ENCODE measurements at places on chromosomes 16 and 17.

DNA sequence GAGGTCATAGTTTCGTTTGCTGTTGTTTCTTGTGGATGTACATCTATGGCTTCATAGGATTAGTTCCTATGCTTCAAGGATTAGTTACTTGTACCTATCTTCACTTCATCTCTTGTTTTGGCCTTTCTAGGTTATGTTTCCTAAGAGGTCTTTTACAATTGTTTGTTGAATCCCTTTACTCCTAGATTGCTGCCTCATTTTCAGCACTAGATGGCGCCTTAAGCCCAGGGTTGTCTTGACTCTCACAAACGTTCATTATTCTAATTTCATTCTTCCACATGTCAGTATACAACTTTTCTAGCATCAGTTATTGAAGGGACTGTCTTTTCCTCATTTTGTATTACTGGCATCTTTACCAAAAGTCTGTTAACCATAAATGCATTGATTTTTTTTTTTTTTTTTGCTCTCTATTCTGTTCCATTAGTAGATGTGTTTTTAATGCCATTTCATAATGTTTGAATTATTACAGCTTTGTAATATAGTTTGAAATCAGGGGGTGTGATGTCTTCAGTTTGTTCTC lies 45.0 kb upstream of the NACA2 start:
- no peak for DNase-seq

DNA sequence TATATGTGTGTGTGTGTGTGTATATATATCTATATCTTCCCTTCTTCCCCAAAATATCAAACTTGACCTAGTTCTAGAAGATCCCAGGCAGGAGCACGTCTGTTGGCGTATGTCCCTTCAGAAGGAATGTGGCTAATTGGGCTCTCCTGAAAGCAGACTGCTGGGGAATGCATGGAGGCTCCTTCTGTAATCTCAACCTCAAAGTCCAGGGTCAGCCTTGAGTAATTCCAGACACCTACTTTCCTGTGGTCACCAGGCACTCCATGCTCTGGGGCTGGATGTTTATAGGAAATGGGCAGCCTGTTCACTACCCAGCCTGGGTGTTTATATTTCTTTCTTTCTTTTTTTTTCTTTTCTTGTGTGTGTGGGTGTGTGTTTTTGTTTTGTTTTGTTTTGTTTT lies 13.4 kb downstream of the BCO1 start:
- no peak for DNase-seq

DNA sequence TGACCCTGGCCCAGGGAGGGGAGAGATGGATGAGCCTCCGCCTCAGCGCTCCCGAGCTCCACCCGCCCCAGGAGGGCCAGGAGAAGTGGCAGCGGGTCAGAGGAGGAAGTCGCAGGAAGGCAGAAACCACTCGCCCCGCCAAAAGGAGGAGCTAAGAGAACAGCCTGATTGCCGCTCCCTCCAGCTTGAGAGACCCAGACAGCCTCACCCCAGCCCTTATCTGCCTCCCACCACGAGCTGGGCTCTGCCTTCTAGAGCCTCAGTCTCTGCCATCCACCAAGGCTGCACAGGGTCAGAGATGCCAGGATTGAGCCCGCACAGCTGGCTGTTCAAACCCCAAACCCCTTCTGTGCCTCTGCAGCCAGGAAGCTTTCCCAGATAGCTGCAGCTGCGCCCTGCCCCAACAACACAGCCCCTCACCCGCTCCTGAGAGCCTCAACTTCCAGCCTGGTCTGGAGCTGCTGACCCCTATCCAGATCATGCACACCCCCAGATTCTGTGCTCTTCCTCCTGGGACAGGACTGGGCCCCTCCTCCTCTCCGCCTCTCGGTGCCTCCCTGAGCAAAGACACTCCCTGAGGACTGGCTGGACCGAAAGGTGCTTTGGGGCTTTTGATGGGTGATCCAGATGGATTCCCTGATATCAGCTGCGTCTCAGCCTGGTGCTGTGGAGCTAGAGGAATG lies 1.0 kb upstream of the ATP2A3 start:
- DNase-seq, result no peak

DNA sequence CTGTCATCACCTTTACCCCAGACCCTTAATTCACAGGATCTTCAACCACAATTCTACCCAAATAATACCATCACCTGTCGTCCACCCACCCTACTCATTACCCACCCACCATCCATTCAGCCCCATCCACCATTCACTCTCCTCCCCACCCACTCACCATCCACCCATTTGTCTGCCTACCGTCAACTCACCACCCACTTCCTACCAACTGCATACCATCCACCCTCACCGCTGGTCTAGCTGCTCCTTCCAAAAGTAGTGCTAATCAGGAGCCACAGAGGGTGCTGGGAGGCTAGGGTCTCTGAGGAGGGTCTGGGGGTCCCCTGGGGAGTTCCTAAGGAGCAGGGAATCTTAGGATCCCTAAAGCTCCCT lies 12.0 kb upstream of the IGFBP4 start:
- no peak for DNase-seq

- peak; percentile 32 for DNase-seq
Measured at GRCh38 chr16:46607529-46607928, 13.7 kb downstream of the SHCBP1 start.

DNA sequence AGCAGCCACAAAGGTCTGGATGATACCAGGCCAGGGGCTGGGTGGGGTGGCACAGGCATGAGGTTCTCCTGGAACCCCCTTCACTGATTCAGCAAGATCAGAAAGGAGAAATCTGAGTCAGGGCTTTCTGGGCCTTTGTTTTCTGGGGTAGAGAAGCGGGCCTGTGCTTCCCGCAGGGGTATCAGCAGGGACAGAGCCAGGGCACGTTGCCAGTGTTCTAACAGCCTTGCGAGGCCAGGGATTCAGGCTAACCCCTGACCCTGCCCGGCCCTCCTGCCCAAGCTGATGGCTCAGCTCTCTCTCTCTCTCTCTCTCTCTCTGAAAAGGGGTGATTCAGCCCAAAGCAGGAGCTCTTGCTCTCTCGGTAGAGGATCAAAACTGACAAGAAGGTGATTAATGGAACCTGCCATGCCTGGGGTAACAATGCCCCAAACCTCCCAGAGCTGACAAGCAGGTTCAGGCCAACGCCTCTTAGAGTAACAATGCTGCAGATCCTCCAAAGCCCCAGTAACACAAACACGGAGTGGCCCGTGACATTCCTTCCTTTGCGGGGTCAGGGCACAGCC lies 2.0 kb upstream of the KRT13 start:
- no peak for DNase-seq

- DNase-seq, result no peak
Measured at GRCh38 chr17:58082341-58082869, 814 bp upstream of the DYNLL2 start.

GRCh38 chr17:63390090-63390489 lies 56.0 kb downstream of the CYB561 start:
- DNase-seq, result no peak

GRCh38 chr17:17511881-17512858 lies 16.0 kb upstream of the RASD1 start:
- peak; percentile 87 for DNase-seq

- DNase-seq, result no peak
Measured at GRCh38 chr17:20206591-20206990, 197.4 kb downstream of the SPECC1 start.

GRCh38 chr16:56874800-56875199 lies 9.8 kb downstream of the SLC12A3 start:
- DNase-seq, result no peak

DNA sequence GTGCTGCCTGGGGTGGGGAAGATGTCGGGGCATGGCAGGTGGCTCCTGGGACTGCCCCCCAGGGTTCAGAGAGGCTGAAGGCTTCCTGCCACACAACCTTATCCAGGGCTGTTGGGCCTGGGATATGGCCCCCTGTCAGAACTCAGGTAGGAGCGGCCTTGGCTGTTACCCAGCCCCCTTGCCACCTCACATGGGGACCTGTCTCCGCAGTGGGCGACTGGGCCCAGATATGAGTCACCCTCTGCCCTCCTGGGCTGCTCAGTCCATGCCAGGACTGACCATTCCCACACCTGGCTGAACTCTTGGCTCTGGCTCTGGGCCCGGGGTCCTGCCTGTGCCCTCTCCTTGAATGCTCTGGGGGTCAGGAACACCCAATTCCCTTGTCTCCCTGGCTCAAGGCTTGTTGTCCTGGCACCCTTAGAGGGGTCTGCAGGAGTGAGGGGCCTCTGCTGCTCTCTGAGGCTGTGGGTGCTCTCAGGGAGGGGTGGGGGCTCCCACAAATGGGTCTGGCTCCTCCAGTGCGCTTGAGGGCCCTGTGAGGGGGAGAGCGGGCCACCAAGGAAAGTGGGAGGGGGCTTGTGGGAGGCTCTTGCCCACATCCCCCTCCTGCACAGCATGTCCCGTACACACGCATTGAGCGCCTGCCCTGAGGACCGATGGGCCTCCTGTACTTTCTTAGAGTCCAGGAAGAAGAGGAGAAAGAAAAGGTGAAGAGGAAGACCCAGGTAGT lies 36.0 kb downstream of the LGALS9 start:
- no peak for DNase-seq

- DNase-seq, result peak; percentile 27
Measured at GRCh38 chr17:37779554-37779953, 34.7 kb upstream of the HNF1B start.

- no peak for DNase-seq
Measured at GRCh38 chr17:6506679-6507231, 49.6 kb downstream of the PITPNM3 start.

DNA sequence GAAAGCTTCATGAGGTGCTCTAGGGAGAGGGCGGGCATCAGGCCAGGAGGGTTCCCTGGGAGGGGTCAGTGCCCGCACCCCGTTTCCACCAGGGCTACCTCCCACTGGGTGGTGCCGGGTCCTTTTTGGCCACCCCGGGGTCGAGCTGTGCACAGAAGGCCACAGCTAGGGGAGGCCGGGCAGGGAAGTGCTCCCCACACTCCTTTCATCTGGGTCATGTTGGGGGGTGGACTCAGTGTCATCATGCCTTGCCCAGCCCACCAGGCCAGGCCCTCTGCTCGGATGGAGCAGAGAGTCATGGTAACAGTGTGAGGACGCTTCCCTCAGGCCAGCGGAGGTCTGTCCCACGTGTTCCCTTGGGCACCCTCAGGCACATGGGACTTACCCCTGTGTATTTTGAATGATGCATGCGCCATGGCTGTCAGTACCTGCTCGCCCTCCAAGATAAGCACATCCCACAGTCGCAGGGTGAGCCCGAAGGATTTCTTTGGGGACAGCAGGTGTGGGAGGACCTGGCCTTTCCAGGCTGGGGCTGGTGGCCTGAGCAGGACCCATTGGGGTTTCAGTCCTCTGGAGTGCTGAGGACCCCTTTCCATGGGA lies 46.4 kb downstream of the TNFRSF13B start:
- DNase-seq, result no peak

- no peak for DNase-seq
Measured at GRCh38 chr17:58760248-58760647, 4.6 kb downstream of the PPM1E start.

- no peak for DNase-seq
Measured at GRCh38 chr16:85689950-85690320, 1.2 kb upstream of the GINS2 start.

- DNase-seq, result no peak
Measured at GRCh38 chr17:17358866-17359265, 55.7 kb downstream of the NT5M start.

- no peak for DNase-seq
Measured at GRCh38 chr16:61412562-61412961, 623.7 kb downstream of the CDH8 start.

DNA sequence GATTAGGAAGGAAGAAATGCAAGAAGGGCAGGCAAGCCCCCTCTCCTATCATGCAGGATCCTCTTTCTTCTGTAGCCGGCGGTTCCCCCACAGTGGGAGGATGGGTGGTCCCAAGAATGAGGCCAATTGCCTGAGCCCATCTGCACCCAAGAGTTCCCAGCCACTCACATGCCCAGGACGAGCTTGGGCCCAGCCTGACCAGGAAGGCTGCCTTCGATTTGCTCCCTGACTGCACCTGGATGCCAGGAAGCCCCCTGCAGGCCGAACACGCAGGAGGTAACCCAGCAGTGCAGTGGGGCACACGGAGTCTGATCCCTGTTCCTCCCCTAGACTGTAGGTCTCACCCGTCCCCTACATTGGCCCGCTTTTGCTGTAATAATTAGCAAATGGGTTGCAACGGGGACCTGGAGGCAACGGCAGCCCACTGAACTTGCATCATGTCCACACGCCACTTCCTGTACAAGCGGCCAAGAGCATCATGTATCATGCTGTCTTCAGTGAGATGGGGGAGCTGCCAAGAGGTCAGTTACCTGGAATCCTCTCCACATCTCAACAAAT lies 67.5 kb downstream of the AMFR start:
- no peak for DNase-seq

GRCh38 chr16:12124742-12125141 lies 148.2 kb downstream of the SNX29 start:
- DNase-seq, result no peak

- DNase-seq, result peak; percentile 85
Measured at GRCh38 chr16:57000271-57001025, 11.1 kb downstream of the NLRC5 start.

DNA sequence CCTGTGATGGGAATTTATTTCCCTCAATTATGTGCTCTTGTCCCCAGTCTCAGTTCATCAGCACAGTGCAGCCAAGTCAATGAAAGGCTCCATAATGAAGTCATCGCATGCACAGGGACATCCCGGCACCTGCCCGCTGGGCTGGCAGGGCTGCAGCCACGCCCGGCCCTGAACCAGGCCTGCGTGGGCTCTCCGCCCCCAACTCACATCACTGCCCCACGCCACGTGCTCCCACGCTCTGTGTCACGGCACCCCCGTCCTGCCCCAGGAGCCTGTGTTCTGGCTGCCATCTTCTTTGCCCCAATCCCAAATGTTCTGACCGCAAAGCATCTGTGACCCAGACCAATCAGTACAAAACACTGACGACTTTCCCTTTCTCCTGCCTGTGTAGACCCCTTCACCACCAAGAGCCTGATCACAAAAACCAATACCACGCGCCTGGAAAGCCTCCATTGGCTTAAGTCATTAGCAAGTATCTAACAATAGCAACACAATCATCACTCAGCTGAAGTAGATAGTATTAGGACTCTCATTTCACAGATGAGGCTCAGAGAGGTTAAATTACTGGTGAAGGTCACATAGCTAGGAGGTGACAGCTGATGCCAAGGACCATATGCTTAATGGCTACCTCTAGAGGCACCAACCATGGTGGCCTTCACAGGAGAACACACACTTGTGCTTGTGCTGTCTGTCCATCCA lies 202.5 kb downstream of the ZFHX3 start:
- no peak for DNase-seq

- no peak for DNase-seq
Measured at GRCh38 chr17:54339731-54340130, 517.0 kb downstream of the KIF2B start.

GRCh38 chr16:78331731-78332130 lies 232.3 kb downstream of the WWOX start:
- no peak for DNase-seq

Measured in AG09309 (cell line).